ENCODE measurements at places on chromosomes 11 and 22. TPM values are rescaled to one million over a fixed set of nuclear protein-coding genes. Genes with fewer than 3 reads are reported as not detected.

DNA sequence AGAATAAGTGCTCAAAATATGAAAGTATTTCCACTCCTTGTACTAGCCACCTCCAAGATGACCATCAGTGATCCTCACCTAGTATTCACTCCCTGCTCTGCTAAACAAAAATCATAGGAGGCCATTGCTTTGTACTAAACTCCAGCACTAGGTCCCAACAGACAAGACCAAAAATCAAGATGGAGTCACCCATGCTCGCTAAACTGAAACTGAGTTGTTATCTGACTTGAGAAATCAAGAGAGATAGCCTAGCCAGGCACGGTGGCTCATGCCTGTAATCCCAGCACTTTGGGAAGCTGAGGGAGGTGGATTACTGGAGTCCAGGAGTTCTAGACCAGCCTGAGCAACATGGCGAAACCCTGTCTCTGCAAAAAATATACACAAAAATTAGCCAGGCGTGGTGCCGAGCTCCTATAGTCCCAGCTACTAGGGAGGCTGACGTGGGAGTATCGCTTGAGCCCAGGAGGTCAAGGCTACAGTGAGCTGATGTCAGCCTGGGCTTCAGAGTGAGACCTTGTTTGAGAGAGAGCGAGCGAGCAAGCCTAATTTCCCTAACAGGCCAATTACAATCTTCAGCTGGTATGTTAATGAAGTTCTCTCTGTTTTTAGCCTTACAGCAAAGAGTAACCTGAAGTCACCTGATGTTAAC lies 9.3 kb downstream of the SEC14L6 start:
- H3K27me3 ChIP-seq: peaks cover 8% of the 10 kb centered on the region
- DNase-seq: no peak
- no peaks in the 10 kb centered on the region for H3K36me3 ChIP-seq
- H3K27ac ChIP-seq: no peak overlapping the region

DNA sequence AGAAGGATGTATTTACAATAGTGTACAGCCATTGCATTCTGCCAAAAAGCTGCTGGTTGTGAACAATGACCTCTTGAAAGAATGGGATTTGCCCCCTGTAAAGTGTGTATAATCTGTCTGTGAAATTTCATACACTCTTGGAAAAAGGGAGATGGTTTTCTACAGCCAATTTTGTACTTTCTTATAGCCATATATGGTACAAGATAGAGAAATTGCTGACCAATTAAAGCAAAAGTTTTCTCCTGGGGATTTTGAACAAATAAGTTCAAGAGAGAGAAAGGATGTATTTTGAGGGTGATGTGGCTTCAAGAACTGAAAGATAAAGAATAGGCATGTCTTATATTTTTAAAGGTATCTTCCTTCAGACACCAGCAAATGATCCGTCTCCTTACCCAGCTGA lies 211.0 kb downstream of the NAV2 start:
- no peaks in the 10 kb centered on the region for H3K27me3 ChIP-seq
- no peak overlapping the region for H3K27ac ChIP-seq
- DNase-seq: no peak

- no peaks in the 10 kb centered on the region for H3K4me1 ChIP-seq
- no peaks in the 10 kb centered on the region for H3K36me3 ChIP-seq
- H3K27ac ChIP-seq: no peak overlapping the region
- no peaks in the 10 kb centered on the region for H3K27me3 ChIP-seq
Measured at GRCh38 chr11:88535916-88536547, 198.5 kb upstream of the CTSC start.

Gene APOA4
- not detected for total RNA-seq
